ENCODE measurements at places on chromosomes 16 and 17.

GRCh38 chr17:47895347-47895855 lies 635 bp upstream of the SP2 start:
- DNase-seq, result no peak

GRCh38 chr17:39950871-39951348 lies 11.9 kb upstream of the GSDMA start:
- DNase-seq, result no peak

DNA sequence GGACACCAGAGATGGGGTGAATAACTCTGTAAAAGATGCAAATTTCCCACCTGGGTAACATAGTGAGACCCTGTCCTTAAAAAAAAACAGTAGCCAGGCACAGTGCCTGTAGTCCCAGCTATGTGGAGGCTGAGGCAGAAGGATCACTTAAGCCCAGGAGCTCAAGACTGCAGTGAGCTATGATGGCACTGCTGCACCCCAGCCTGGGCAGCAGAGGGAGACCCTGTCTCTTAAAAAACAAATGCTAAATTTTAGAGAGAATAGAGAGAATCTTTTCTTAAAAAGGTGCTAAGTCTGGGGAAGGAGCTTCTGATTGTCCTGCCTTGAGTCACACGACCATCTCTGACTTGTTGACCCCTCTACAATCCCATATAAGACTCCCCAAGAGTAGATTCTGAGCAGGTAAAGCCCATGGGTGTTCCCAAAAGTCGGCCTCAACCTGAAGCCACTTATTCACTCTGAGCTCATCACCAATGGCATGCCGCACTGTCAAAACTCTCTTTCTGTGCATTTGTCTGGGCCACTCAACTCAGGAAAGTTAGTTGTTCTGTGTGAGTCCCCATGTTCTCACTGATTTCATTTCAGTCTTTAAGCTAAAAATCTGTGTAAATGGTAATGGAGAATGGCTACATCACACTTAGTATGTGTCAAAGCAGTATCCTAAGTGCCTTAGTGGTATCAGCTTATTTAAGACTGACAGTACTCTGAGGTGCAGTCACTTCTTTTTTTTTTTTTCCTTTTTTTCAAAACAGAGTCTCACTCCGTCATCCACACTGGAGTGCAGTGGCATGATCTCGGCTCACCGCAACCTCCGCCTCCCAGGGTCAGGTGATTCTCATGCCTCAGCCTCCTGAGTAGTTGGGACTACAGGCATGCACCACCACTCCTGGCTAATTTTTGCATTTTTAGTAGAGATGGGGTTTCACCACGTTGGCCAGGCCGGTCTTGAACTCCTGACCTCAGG lies 41.6 kb downstream of the PRKCB start:
- DNase-seq, result no peak

GRCh38 chr17:1515640-1516387 lies 598 bp downstream of the INPP5K start:
- no peak for DNase-seq

GRCh38 chr17:14429084-14429483 lies 128.2 kb downstream of the HS3ST3B1 start:
- DNase-seq, result no peak

GRCh38 chr16:760065-760464 lies 469 bp upstream of the MSLN start:
- no peak for DNase-seq

- no peak for DNase-seq
These were observed 270.5 kb upstream of the SDK2 start for GRCh38 chr17:73914536-73915274.

DNA sequence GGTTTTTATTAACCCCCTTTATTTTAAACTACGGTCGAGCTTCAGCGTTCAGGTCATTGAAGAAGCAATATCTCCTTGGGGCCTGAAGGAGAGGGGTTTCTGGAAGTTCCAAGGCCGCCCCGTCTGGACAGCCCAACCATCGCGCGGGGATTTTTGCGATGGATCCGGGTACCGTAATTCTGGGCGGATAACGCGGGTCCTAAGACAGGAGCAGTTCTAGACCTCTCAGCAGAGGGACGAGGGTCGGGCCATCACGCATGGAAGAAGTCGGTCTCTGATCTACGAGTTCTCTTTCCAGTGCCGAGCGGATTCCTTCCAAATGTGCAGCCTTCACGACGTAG lies 3.6 kb downstream of the BORCS6 start:
- DNase-seq, result no peak

DNA sequence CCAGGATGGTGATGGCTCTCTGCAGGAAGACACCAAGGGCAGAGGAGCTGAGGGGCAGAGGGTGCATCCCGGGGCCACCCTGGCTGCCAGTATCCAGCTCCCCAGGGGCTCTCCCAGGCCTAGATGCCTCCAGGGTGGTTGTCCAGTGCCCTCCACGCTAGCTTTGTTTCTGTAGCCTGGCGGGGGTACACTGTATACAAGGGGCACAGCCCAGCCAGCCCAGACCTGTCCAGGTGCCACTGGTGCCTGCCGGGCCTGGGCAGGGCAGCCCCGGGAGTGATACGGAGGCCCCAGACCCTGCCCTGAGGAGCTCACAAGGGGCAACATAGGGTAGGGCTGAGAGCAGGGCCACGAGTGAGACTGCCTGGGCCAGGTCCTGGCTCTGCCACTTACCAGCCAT lies 14.6 kb upstream of the TRPV3 start:
- DNase-seq, result no peak

- no peak for DNase-seq
These were observed 69.9 kb downstream of the TBC1D16 start for GRCh38 chr17:79965806-79966205.

GRCh38 chr16:3577302-3577752 lies at the start of gene NLRC3:
TSS of gene NLRC3 (minus strand) at chr16:3577403. CDS start at chr16:3565036, 12,367 bp downstream.
- peak; percentile 6 for DNase-seq

- no peak for DNase-seq
These were observed 142.9 kb downstream of the CDK5R1 start for GRCh38 chr17:32629563-32630190.

- no peak for DNase-seq
These were observed 209.4 kb upstream of the GSE1 start for GRCh38 chr16:85403693-85404092.

- no peak for DNase-seq
These were observed 16.4 kb downstream of the NF1 start for GRCh38 chr17:31111183-31111582.

DNA sequence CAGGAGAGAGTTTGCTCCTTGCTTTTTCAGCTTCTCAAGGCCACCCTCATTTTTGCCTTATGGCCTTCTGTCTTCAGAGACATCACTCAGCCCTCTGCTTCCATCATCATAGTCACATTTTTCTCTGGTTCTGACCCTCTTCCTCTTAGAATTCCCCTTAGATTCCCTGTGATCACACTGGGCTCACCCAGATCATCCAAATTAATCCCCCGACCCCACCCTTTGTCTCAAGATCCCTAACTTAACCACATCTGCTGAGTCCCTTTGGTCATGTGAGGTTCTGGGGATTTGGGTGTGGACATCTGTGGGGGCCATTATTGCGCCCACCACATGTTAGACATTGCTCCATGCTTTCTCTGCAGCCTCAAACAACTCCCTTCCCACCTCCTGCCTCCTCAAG lies 323.4 kb downstream of the CPPED1 start:
- DNase-seq, result no peak

- no peak for DNase-seq
These were observed 38.5 kb downstream of the MPRIP start for GRCh38 chr17:17080781-17081180.

DNA sequence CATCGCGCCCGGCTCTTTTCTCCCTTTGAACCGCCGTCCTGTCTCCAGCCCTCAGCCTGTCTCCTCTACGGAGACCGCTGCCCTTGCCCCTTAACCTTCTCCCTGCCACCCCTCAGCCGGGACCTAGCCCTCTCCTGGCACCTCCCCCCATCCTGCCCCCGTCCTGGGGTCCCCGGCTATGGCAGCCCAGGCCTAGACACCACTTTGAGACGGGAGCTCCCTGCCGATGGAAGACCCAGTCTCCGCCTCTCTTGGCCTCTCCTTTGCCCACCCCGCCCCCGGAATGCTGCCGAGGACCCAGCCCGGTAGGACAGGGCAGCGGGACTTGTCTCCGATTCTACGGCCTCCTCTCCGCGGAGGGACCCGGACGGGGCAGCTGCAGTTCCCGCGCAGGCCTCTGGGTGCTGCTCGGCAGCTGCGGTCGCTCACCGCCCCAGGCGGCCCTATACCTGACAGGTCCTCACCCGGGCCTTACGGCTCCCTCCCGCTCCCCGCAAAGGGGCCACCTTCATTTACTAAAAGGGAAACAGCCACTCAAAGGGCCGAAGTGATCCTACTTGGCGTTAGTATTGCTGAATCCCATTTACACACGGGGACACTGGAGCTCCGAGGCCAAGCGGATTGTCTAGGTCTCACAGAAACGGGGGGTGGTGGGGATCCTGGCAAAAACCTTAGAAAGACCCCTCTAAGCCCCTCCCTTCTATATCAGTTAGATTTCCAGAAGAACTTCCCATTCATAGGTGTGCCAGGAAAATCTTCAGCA lies 32.6 kb upstream of the TAC4 start:
- DNase-seq, result peak; percentile 26

DNA sequence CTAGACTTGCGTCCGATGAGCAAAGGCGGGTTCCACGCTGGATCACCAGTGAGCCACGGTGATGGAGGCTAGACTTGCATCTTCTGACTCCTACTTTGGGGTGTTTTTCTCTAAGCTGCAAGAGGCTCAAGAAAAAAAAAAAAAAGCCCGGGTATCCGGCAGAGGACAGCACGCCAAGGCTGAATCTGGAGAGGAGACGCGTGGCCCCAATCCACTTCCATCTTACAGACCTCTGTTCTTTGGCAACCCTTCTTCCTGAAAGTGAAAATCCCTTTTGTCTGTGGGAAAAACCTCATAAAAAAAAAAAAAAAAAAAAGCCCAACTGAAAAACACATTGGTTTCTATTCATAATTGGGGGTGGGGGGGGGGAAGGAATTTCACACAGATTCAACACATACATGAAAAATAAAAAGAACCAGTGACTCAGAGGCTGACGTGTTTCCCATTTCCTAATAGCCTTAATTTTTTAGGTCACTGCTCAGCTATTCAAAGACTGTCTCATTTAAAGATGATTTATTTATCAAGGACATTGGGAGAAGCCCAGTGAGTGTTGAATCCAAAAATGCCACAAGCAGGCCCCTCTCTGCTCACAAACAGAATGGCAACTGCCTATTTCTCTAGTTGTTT lies 258.3 kb downstream of the FOXL1 start:
- DNase-seq, result no peak

- DNase-seq, result no peak
These were observed 209.4 kb downstream of the MRTFB start for GRCh38 chr16:14280541-14280940.

DNA sequence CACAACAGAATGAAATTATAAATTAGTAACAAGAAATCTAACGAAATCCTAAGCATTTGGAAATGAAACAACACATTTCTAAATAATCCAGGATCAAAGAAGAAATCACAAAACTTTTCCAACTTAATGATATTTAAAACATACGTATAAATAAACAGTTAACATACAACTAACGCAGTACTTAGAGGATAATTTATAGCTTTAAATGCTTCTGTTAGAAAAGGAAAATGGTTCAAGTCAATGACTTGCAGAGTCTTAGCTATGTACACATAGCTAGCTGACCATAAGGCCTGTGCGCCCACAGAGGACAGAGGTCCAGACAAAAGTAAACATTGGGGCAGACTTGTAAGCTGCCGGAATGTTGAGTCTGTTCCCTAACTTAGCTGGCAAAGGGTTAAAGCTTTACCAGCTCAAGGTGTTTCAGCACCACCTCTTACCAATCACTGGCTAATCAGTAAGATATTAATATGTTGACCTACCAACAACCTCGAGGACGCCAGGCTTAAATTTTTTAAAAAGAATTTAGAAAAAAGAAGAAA lies 84.6 kb downstream of the PARN start:
- DNase-seq, result no peak

GRCh38 chr16:2775765-2776499 lies 1.1 kb downstream of the ELOB start:
- DNase-seq, result no peak

DNA sequence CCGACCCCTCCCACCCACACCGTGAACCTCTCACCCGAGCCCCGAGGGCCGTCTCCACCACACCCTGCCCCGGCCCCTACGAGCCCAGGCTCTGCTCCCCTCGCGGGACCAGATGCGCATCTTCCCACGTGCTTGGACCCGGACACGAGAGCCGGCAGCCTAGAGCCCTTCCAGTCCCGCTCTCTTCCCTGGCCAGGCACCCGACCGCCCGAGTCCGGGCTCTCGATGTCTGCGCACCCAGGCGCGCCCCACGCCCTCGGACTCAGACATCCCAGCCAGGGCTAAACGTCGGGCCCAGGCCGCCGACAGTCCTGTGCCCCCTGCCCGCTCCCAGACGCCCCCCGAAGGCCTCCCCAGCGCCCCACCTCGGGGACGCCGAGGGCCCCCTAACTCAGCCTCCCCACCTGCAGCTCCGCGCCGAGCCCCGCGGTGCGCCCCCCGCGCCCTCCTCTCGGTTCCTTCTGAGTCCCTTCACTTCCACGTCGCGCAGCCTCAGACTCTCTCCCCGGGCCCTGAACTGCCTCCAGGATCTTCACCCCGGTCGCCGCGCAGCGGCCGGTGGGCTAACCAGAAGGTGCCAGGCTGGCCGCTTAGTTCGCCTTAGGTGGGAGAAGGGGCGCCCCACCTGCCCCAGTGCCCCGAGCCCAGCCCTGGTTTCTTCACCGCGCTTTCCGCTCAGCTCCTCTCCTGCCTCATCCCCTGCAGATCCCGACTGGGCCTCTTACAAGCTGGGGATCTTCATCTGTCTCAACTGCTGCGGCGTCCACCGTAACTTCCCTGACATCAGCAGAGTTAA lies 688 bp downstream of the ADAP2 start:
- no peak for DNase-seq

- DNase-seq, result no peak
These were observed 5.2 kb upstream of the MYH11 start for GRCh38 chr16:15861996-15862395.

DNA sequence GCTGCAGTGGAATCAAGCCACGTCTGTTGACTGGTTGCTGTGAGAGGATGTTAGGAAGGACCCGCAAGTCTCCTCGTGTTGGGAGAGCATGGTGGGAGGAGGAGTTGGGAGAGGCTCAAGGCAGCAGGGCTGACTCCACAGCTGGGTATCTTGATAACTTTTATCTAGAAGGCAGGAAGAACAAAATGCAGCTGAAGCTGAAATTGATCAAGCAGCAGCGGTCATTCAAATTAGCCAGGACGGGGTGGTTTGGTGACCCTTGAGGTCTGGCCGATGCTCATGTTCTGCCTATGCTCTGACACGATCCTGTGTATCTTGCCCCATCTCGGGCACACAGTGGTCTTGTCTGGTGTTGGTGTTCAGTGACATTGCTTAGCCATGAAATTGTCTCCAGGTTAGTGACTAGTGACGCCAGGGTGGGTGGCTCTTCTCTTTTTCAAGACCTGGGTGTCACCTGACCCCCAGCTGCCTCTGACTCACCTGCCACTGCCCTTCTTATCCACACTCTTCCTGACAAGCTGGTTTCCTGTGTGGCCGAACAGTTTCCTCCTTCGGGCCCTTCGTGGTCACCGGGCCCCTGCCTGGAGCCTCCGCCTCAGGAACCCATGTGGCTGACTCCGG lies 19.1 kb downstream of the NPTX1 start:
- no peak for DNase-seq

Measured in stimulated activated CD4-positive, alpha-beta T cell treated with anti-CD3 and anti-CD28 coated beads, Interleukin-1b, Interleukin-23, amount 100 ng/mL, for 1 hour (primary cell).